ENCODE measurements at places on chromosomes 2 and 18.

DNA sequence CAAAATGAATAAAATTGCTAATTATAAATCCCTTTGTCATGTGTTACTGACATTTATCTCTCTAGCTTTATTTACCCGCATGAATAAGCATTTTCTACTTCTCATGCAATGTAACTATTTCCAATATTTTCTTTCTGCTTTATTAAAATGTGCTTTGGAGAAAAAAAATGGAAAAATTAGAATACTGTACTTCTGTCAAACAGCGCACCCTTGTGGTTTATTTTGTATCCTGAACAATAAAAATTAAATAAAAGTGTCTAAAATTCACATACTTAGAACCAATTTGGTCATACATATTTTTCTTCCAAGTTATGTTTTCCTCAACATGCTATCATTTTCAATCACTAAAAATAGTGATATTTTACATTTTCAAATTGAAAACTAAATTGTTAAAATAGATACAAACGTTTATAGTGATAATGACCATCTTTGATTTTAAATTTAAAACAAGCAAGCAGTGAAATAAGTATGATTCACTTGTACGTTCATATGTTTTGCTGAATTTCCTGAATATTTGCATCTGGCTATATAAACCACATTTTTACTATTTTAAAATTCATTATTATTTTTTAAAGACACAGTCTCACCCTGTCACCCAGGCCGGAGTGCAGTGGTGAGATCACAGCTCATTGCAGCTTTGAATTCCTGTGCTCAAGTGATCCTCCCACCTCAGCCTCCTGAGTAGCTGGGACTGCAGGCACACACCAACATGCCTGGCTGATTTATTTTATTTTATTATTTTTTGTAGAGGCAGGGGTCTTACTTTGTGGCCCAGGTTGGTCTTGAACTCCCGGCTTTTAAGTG, 95.9 kb upstream of the GRB14 start:
- no peak for DNase-seq

GRCh38 chr2:42954227-42954962, 162.0 kb upstream of the HAAO start:
- DNase-seq, result no peak

- DNase-seq, result peak; percentile 30
Measured at GRCh38 chr2:21042958-21043743, 722 bp downstream of the APOB start.

- DNase-seq, result no peak
Measured at GRCh38 chr18:58694720-58695468, 23.6 kb downstream of the MALT1 start.

DNA sequence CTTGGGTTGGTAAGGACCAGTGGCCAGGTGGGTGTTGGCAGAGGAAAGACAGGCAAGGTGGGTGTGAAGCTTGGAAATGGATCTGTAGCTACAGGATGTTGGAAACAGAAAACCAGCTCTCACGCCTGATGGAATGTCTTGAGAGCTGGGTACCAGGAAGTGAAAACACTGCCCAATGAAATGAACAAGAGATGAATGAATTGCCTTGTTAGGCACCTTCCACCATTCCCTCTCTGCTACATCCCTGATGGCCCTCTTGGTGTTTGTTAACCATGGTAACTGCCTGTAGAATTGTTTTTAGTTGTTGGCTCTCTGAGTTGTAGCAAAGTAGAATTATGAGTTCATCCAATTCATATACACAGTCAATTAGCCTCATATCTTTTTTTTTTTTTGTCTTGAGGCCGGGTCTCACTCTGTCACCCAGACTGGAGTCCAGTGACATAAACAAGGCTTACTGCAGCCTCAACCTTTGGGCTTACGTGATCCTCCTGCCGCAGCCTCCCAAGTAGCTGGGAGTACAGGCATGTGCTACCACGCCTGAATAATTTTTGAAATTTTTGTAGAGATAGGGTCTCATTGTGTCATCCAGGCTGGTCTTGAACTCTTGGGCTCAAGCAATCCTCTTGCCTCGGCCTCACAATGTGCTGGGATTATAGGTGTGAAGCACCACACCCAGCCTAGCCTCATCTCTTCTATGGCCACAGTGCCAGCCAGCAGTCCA, 9.5 kb downstream of the KCMF1 start:
- DNase-seq, result no peak

DNA sequence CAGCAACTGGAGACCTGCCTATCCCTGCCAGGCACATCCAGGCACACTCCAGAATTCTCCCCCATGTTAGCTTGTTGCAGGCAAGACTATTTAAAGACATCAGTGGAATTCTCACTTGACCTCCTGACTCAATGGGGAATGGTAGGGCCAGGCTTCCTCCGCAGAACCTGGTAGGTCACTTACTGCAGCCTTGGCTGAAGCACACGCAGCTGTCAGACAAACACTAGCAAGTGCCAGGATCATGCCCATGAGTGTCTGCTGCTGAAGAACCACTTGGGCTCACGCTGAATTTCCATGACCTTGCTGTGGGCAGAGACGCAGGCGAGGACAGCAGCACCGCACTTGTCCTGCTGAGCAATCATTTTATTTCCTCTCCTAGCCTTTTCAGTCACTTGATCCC, 3.2 kb downstream of the LRRC30 start:
- DNase-seq, result no peak

DNA sequence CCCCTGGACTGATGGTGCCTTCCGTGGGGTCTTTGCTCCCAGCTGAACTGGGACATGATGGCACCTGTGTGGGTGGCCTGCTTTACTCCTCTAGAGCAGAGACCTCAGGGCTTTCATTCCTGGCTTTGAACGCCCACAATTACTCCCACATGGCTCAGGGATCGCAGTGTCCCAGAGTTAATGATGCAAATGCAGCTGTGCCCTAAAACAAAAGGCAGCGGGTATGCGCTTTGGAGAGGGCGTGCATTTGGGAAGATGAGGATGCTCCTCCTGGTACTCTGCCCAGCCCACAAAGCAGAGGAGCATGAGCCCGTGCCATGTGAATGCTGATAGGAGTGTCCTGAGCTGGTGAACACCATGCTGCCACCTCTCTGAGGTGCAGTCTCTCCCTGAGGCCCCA, 173.4 kb downstream of the FHOD3 start:
- no peak for DNase-seq

DNA sequence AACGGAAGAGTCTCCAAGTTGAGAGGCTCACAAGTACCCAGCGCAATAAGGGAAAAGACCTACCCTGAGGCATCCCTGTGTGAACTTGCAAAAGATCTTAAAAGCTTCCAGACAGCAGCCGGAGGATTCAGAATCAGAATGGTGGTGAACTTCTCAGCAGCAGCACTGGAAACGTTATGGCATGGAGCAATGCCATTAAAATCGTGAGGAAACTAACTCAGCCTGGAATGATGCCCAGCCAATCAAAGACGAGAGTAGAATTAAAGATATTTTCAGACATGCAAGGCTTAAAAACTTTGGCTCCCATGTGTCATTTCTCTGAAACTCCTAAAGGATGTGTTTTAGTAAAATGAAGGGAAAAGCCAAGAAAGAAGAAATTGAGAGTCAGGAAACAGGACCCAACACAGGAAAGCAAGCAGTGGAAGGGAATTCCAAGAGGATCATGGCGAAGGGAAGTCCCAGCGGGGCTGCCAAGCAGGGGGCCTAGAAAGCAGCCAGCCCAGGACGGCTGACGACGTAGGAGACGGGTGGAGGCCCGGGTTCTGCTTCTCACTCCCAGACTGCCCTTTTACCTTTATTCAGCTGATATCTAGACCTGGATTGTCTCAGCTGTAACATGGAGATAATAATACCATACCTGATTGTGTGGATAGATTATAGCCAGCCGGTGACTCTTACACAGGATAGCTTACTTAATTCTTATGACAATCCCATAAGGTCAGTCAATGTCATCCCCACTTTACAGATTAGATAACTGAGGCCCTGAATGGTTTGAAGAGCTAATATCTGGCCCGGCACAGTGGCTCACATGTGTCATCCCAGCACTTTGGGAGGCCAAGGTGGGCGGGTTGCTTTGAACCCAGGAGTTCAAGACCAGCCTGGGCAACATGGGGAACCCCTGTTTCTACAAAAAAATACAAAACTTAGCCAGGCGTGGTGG, 92.8 kb downstream of the ASAP2 start:
- DNase-seq, result no peak

DNA sequence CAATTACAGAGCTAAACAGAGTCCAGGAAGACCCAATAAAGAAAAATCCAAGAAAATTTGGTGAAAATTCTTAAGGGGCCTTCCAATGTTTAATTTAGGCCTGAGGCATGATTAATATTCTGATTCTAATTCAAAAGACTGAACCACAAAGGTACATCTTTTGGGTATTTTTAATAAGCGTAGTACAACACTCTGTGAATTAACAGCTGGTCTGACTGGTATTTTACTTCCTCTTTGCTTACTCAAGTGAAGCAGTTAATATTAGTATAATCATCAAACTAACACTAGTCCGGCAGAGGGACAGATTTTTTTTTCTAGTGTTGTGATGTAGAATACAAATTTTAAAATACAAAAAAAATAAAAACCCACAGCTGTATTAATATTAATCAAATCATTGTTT, 652.9 kb downstream of the NR4A2 start:
- no peak for DNase-seq

DNA sequence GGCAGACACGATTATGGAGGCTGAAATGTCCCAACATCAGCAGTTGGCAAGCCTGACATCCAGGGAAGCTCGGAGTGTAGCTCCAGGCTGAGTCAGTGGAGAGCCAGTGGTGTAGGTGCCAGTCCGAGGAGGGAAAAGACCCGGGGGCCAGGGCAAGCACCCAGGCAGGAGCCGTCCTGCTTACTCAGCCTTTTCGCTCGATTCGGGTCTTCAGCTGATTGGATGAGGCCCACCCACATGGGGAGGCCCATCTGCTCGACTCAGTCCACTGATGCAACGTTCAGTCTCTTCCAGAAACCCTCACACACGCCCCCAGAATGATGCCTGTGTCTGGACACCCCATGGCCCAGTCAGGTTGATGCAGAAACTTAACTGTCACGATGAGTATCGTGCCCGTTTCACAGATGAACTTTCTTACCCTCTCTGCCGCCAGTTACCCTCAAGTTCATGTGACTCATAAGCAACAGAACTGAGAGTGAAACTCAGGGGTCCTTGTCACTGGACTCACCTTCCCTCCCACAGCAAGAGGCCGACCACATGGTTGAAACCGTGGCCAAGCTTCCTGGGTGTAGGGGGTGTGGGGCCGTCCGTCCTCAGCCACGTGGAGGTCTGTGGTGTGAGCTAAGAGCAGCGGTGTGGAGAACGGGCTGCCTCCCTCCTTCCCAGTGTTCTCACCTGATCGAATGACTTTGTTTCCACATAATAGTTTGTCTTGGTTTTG, 197.4 kb upstream of the HDAC4 start:
- DNase-seq, result no peak

DNA sequence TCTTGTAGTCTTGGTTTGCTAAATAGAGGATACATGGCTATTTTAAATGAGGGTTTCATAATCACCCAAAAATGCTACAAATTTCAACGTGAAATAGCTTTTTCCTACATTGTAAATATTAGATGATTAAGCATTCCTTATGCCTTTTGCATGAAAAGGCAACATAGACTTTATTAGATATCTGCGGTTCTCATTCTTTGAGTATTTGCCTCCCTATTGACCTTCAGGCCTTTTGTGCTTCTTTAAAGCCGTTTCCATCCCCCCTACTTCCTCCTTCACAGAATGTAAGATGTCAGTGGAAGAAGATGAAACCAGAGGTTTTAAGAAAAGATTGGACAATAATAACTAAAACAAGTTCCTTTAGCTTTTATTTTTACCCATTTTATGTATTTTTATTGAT, 144.1 kb downstream of the UBE2E3 start:
- no peak for DNase-seq

DNA sequence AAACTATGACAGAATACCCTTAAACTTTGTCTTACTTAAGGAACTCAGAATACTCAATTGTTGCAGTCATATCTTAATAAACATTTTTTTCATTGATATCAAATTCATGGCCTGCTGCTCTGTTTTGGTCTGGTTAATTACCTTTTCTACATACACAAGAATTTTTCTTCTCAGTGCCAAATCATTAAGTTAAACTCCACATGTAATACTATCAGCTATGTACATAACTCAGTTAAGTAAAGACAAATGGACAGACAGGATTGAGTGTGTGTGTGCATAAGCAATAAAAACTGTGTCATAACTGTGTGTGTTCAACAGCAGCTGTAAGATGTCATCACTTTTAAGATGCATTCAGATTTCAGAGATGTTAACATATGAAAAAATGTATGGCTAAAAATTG, 34.4 kb downstream of the VRK2 start:
- no peak for DNase-seq

DNA sequence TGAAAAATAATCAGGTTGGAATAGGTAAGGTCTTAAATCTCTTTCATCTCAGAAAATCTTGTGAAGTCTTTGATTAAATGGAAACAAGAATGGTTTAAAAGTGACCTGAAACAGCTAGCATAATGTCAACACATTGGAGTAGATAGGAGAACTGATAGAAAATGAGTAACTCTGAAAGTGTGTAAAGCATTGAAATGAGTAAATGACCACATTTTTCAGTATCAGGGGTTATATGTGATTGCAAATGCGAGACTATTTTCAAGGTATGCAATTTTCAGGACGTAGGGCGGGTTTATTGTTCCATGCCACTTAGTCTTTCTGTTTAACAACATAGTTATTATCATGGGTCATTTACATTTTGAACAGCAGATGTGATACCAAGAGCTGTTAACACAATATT, 1383.2 kb downstream of the LRP1B start:
- no peak for DNase-seq

DNA sequence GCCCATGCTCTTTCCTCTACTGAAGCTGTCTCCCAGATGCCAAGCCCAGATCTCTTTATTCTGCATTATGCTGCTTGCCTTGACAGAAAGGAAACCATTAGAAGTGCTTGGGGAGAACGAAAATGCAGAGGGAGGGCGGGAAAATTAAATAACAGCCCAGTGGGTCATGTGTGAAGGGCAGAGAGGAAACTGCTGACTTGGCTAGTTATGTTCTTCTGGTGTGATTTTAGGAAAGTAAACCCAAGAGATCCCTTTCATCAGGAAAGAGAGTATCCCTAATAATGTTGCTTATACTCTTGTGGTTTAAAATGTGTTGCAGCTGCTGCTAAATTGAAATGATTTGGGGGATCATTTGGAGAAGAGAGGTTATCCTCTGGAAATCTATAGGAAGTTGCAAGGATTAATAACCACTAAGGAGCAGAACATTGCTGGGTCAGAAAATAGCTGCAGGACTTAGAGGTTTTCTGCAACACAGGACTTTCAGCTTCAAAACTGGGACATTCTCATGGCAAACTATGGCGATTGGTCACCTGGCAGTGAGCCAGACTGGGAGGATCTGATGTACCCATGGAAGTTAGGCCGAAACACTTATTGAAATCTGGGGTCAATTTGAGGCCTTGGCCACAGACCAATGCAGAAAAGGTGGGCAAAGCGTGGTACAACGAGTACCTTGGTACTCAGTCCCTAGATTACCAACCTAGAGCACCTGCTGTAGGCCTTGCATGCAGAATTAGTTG, 172.2 kb downstream of the TMEM247 start:
- DNase-seq, result no peak

GRCh38 chr18:45785134-45785533, 40.3 kb upstream of the SIGLEC15 start:
- no peak for DNase-seq
